Tongue (tissue), 3 donors: ENCODE measurements at places on chromosomes 11 and 22. TPM values are rescaled to one million over a fixed set of nuclear protein-coding genes. Genes with fewer than 3 reads are reported as not detected.

GRCh38 chr11:8728563-8728962 lies 46.0 kb downstream of the RPL27A start:
- DNase-seq: no peak

DNA sequence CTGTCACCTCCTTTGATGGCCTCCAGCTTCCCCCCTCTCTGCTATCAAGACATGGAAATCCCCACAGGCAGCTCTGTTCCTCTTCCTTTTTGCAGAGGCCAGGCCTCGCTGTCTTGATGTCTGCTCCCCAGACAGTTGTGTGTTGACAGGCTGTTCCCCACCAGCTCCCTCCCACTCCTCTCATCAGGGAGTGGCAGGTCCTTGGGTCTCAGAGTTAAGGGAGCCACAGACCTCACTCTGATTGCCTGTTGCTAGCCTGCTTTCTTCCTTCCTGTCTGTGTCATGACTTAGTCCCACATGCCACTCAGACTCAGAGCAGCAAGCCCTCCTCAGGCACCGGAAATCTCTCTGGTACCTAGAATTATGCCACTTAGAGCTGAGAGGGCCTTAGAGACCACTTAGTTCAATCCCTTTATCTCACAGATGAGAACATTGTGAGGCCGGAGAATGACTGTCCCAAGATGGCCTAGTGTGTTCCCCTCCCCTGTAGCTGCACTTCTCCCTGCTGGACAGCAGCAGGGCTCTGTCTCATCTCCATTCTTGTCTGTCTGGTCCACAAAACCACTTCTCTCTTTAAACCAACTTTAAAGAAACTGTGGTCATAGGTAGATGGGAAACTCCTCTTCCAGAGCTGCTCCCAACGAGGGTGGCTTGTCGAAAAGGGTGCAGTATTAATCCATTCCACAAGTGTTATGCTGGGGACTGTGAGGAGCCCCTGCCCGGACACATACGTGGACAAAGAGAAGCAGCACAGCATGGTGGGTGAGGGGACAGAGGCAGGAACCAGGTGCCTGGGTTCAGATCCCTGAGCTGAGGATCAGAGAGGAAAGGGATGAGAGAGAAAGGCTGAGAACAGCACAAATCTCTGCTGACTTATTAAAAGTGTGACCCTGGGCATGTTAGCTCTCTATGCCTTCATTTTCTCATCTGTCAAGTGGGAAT lies 4.2 kb downstream of the AMPD3 start:
- no peak for DNase-seq

DNA sequence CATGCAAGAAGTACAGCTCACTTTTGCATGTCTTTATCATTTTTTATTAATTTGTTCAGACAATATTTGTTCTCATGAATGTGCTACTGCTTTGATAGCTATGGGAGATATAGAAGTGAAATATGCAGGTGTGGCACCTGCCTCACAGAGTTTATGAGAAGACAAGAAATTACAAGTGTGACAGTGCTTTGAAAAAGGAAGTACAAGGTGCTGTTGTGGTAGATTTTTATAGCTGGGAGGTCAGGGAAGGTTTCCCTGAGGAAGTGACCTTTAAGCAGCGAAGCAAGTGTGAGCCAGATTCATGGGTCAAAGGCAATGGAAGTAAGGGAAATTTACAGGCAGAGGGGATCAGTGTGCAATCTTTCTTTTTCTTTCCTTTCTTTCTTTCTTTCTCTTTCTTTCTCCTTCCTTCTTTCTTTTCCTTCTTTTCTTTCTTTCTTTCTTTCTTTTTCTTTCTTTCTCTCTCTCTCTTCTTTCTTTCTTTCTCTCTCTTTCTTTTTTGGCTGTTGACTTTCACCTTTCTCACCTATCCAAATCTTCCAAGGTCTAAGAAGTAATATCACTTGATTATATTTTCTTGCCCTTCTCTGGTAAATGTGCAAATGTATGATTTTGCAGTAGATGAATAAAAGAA lies 6.4 kb upstream of the BMAL1 start:
- DNase-seq: no peak

DNA sequence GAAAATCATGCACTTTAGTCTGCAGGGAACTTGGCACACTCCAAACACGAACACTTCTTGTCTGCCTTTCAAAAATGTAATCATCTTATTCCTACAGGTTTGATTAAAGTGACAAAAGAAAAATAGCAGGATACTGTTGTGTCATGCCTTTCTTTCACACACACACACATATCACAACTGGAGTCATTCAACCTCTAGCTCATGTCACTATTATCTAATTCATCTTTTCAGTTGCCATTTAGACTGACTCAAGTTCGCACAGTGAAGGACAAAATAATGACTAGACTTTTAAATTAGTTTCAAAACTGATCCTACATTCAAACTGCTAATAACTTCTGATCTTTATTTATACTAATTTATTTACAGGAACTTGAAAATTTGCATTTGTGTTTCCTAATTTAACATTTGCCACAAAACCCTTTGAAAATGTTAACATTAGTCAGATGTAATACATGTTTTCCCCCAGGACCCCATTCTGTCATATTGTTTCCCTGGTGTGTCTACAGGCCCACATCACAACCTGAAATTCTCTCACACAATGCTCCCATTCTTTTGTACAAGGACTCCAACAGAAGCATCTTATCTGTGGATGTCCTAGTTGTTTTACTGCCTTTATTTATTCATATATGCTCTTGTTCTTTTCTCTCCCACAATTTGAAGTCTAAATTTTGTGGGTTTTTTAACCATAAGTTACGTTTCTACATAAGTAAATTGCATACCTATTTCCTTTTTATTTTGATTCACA lies 171.1 kb downstream of the GRIA4 start:
- no peak for DNase-seq

DNA sequence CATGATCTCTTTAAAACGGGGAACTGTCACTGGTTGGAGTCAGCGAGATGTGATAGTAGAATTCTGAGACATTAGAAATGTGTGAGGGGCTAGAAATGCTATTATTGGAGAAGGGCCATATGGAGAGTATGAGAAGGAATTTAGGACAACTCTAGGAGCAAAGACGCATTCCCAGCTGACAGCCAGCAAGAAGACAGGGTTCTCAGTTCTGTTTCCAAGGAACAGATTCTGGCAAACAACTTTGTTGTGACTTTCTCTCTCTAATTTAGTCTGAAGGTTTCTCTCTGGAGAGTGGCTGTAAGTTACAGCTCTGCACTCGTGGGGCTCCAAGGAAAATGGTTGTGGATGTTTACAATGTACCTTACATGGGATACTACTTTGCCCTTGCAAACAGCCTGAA lies 876.3 kb downstream of the FAM181B start:
- peak; percentile 14 for DNase-seq

- DNase-seq: peak; percentile 88
These were observed 874 bp downstream of the ZFTA start for GRCh38 chr11:63767565-63768236.

DNA sequence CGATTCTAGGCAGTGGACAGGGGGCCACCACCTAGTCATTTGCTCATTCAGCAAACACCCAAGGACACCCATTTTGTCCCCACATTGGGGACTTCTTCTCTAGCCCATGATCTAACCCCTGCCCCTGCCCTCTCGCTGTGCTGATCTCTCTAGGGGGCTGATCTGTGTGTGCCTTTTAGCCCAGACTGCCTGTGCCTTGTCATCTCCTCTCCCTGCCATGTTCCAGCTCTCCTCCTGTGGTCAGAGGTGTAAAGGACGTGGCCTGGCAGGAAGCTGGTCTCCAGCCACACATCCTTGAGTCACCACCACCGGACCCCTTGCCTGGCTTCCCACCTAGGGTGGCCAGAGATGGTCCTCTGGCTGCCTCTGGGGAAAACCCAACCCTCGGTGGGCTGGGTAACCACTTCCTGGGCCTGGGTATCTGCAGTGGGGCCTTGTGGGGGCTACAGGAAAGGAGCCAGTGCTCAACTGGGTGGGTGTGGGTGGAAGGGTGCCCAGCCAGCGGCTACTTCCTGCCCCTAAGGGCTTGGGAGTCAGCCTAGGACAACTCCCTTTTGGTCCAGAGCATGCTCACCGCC lies 1.3 kb downstream of the CTSW start:
- DNase-seq: no peak

DNA sequence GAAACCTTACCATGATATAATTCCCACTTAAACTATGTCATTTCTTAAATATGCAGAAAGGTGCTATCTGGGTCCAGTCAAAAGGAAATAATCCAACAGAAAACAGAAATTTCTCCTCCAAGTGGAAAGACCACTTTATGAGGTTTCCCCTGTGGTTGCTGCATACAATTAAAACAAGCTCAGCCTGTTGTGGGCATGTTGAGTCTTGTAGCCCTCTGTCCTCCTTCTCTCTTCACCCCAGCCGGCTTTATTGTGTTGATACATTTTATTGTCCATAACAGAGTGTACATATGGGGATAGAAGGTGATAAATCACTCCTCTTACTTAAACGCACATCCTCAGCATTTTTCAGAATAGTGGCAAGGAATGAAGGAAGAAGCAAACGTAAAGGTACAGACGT lies 126.0 kb upstream of the MTNR1B start:
- DNase-seq: peak; percentile 24

- DNase-seq: no peak
These were observed 1068.9 kb upstream of the RAG2 start for GRCh38 chr11:37666960-37667359.

- DNase-seq: no peak
These were observed 2.0 kb downstream of the ANO3 start for GRCh38 chr11:26333906-26334305.

ARHGAP8 gene
- 1.1 TPM for total RNA-seq

SCUBE2 gene
- 53.9 TPM for total RNA-seq

DNA sequence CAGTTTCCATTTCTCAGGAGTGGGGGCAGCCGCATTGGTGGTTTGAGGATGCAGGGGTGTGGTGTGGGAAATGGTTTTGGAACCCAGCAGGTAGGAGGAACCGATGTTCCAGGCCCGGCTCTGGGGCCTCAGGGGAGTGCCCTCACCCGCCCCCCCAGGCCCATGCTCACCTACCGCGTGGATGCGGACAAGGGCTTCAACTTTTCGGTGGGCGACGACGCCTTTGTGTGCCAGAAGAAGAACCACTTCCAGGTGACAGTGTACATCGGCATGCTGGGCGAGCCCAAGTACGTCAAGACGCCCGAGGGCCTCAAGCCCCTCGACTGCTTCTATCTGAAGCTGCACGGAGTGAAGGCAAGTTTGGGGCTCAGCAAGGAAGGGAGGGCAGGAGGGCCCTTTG lies 18.6 kb downstream of the TMEM258 start:
- DNase-seq: no peak

- DNase-seq: peak; percentile 84
These were observed 1.0 kb upstream of the FNBP4 start for GRCh38 chr11:47768101-47768612.

KCNE3 gene
- total RNA-seq: 5.0 TPM

DNA sequence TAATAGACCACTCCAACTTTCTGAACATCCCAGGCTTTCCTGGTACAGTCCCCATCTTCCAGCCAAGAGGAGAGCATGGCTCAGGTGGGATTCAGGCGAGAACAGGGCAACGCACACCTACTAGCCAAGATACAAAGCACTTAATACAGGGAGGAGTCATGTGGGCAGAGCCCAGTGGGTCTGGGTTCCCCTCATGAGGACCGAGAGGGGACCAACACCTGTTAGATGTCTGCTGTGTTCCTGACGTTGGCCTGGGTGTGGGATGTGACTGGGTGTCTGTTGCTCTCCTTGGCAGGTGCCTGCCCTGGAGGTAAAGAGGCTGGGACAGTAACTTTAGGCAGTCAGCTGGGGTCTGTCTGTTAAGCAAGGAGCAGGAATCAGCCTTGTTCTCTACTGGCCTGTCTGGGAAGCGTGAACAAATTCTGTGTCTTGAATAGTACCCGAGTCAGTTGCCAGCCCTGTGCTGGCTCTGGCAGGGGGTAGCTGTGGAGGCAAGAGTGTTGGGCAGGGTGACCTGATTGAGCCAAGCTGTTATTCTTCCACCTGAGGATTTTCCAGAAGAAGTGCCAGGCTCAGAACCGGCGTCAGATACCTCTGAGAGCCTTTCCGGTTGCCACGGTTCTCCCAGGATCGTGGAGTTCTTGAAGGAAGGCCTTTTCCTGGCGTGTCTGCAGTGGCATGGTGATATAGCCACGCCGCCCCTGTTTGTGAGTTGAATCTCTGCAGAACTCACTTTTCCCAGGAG lies 56.3 kb downstream of the BCR start:
- no peak for DNase-seq

DNA sequence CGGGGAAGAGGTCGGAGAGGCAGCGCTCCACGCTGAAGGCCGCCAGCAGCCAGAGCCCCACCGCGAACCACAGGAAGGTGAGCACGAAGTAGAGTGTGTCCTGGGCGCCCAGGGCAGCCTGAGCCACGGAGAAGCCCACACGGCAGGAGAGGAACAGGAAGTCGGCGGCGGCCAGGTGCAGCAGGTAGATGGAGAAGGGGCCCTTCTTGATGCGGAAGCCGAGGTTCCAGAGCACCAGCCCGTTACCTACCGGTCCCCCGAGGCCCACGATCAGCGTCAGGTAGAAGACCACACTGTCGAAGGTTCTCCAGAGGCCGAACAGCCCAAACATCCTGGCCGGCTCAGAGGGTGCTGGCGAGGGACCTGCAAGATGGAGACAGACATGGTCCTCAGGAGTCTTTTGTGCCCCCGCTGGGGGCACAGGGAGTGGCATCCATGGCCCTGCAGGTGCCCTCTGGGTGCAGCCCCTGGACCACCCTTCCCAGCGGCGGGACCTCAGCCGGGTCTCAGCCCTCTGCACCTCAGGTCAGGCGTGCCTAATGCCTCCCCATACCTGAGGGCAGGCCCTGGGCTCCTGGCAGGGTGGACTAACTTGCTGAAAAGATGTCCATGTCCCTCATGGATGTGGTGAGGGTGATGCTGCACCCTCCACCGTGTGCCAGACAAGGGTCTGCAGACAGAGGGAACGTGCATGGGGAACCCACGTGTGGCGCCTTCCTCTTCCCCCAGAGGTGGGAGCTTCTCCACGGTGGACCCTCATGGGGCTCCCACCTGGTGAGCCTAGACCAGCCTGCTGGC lies at the start of gene MRGPRG:
TSS of gene MRGPRG (minus strand) at position 331 of the 798 bp plus-strand sequence. CDS start at position 331, 0 bp downstream.
- DNase-seq: no peak

- no peak for DNase-seq
These were observed 14.3 kb downstream of the GDPD4 start for GRCh38 chr11:77287136-77287535.

GRCh38 chr11:47616726-47617416 lies 22.7 kb upstream of the C1QTNF4 start:
- DNase-seq: peak; percentile 81

VPREB1 gene
- total RNA-seq: not detected

- peak; percentile 60 for DNase-seq
These were observed 45.4 kb downstream of the SOX6 start for GRCh38 chr11:16310943-16311342.

GRCh38 chr22:26215736-26216135 lies 46.5 kb downstream of the SEZ6L start:
- DNase-seq: no peak

EPS8L2 gene
- 88.3 TPM for total RNA-seq

GAB4 gene
- total RNA-seq: not detected

GRCh38 chr11:107140983-107141382 lies 122.7 kb upstream of the GUCY1A2 start:
- DNase-seq: peak; percentile 32

DNA sequence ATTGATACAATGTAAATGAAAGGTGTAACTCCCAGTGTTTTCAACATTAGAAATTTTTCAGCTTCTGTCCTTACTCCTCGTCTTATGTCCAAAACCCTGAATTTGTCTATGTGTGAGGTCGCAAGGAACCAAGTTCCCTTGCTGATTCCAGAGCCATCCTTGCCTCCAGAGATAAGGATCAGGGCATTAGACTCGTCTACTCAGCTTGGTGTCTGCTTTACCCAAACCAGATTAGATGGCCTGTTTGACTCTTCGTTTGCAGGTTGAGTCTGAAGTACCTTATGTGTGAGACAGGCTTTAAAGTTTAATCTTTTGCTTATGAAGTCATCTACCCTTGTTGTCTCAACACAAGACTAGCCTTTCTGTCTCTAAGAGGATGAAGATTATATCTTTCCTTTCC lies 55.6 kb downstream of the SPECC1L start:
- DNase-seq: no peak

GRCh38 chr22:47580121-47580520 lies 817.7 kb downstream of the TBC1D22A start:
- DNase-seq: no peak
